ENCODE measurements at places on chromosomes 4 and X.
A peak's percentile ranks its signal among the peaks of the same experiment; 100 is the strongest.

DNA sequence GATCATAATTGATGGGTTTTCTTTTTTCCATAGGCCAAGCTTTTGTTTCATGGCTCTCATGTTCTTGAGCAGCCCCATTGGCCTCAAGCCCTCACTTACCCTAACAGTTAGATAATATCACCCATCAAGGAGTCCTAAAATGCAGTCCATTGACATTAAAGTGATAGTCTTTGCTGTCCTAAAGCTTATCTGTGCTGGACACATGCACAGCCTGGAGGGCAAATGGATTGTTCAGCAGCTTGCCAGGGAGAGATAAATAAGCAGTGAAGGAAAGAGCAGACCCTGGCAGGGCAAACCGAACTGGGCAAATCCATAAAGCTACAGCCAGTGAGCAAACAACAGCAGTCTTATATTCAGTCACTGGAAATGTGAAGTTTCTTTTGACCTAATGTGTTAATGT is 199.6 kb upstream of the MID1 start:
- no peak for DNase-seq

DNA sequence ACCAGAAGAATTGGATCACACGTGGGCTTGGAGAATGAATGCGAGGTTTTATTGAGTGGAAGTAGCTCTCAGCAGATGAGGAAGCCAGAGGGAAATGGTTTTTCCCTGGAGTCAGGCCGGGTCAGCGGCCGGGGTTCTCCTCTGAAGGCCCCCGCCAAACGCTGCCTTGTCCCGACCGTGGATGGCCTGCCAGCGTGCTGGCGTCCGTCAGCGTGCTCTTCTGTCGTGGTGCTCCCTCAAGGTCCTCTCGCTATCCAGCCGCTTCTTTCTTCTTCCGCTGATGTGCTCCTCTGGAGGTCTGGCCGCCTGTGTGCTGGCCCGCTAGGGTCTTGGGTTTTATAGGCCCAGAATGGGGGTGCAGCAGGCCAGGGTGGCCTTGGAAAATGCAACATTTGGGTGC is 632.2 kb downstream of the TRAM1L1 start:
- no peak for DNase-seq

- DNase-seq, result no peak
Observed at GRCh38 chr4:94515365-94515764, 63.6 kb downstream of the PDLIM5 start.

GRCh38 chr4:38084877-38085711 is 124.9 kb downstream of the PTTG2 start:
- DNase-seq, result no peak

DNA sequence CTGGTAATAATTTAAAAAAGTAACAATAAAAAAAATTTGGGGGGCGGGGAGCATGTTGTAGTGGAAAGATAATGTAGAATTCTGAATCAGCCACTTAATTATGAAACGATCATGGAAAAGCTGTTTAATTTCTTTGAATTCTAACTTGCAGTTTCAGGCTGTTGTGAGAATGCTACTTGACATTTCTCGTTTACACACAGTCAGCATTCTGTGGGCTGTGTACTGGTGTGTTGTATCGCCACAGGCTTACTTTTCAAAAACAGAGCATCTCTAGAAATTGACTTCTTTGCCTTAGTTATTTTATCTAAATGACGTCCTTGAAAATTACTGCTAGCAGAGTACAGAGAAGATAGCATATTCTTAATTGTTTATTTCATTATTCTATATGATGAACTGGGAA is 350.4 kb downstream of the FSTL5 start:
- DNase-seq, result no peak

- DNase-seq, result no peak
Observed at GRCh38 chrX:42098900-42099299, 175.5 kb upstream of the CASK start.

DNA sequence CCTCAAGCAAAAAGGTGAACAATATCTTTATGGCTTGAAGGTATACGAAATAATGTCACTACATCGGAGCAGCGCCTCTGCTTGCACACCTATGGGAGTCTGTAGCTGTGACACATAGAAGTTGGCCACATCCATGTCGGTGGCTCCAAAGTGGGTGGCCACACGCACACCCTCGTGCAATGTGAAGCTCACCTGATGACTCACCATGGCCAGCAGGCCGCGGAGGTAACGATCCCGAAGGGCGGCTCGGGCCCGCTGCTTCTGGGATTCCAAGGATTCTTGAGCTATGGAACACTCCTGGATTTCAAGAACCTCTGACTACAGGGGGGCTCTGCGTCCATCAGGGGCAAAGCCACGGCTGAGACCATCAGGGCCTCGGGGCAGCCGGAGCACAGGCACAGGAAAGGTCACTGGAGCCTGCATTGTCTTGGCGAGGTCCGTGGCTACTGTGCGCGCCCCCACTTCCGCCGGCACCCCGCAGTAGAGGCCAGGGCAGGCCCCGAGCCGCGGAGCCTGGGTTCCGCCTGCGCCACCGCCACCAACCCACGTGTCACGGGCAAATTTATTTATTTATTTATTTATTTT is 25.2 kb downstream of the NYX start:
- no peak for DNase-seq

DNA sequence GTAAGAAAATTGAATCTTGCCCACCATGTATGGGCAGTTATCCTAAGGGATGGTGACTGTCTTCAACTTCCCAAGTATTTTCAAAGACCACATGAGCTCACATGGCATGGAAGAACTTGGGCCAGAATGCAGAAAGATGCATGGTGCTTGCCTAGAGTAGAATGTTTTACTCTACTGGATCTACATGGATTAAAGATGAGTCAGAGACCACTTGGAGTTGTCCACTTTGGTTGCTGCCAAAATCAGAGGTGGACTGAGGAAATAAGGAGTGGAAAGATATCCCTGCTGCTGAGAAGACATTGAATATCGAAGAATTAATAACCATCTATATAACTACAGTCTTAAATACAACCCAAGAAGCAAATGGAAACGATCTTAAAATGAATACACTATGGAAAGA is 498.1 kb downstream of the NLGN4X start:
- no peak for DNase-seq

DNA sequence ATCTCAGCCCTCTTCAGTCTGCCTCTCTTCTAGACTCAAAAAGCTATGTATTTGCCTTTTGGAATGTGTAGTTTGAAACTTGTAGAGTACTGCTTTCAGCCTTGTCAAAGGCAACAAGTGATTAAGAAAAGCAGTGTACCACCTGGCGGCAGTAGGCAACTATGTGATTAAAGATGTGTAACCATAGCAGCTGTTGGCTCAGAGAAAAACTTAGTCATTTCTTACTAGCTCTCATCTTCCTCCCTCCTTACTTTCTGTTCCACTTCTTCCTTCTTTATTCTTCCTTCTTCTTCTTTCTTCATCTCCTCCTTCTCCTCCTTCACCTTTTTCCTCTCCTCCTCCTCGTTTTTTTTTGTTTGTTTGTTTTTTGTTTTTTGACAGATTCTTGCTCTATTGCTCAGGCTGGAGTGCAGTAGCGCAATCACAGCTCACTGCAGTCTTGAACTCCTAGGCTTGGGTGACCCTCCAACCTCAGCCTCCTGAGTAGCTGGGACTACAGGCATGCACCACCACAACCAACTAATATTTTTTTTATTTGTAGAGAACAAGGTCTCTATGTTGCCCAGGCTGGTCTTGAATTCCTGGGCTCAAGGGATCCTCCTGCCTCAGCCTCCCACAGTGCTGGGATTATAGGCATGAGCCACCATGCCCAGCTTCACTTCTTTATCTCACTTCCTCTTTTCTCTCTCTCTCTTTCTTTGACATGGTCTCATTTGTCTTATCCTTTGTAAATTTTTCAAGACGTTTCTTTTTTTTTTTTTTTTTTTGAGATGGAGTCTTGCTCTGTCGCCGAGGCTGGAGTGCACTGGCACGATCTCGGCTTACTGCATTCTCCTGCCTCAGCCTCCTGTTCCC is 32.6 kb downstream of the ABHD18 start:
- peak; percentile 88 for DNase-seq

- DNase-seq, result no peak
Observed at GRCh38 chr4:90215286-90215685, 88.1 kb downstream of the CCSER1 start.

GRCh38 chr4:75630937-75631329 is 605 bp upstream of the CDKL2 start:
- no peak for DNase-seq
